ENCODE measurements at places on chromosomes 1 and 21.

DNA sequence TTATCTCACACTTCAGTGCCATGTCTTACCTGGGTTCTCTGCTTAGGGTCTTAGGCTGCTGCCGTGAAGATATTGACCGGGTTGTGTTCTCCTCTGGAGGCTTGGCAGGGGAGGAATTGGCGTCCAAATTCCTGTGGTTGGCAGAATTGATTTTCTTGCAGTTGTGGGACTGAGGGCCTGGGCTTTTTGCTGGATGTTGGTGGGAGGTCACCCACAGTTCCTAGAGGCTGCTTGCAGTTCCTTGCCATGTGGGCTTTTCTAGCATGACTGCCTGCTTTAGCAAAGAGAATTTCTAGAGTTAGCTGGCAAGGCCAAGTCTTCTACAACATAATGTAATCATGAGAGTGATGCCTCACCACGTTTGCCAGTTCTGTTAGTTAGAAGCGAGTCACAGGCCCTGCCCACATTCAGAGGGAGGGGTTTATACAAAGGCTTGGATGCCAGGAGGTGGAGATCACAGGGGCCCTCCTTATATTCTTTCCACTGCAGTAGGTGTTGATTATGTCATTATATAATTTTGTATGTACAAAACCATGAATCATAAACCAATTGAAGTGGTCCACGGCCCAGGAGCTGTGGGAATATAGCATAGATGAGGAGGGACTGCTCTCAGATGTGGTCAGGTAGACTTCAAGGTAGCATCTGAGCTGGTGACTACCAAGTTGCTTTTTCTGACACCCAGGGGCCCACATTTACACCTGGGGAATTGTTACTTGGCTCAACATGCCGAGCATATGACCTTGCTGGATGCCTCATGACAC is 6.6 kb downstream of the UBL4B start:
- peak; percentile 47 for DNase-seq

DNA sequence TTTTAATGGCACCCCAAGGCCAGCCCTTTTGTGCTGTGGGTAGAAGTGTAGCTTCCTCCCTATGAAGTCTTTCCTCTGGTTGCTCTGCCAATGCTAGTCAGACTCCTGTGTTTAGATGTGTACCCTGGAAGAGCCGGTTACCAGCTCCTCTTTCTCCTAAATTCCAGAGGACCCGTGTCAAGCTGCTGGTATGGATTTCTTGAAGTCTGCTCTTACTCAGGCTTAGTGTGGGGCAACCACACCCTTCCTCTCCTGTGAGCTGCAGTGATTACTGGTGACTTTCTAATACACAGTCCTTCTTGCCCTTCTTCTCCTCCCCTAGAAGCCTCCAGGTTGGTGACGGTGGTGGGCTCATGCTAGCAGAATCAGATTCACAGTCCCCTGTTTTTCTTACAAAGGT is 74.1 kb upstream of the AKT3 start:
- DNase-seq, result no peak

DNA sequence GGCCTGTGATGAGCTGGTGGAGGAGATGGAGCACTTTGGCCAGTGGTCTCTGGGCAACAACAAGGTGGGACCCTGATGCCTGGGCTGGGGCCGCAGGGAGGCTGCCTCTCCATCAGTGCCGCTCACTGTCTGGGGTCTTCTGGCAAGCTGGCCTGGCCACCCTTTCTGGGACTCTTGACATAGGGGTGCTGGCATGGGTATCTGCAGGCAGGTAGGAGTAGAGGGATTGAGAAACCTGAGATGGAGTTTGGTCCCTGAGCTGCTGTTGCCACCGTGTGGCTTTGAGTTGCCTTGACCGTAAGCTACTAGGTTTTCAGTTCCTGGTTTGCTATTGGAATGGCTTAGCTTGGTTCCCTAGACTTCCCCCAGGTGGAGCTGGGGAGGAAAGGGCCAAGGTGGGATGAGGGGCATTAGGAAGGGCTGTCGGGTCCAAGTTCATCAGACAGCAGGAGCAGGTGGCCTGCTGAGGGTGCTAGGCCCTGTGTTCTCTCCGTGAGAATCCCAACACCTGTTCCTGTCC is 13.2 kb upstream of the MFN2 start:
- DNase-seq, result no peak

- no peak for DNase-seq
Measured at GRCh38 chr1:211591980-211592493, 13.1 kb upstream of the SLC30A1 start.

GRCh38 chr1:25858494-25858893 is 763 bp downstream of the AUNIP start:
- no peak for DNase-seq

- DNase-seq, result no peak
Measured at GRCh38 chr1:28122183-28122582, 33.8 kb upstream of the EYA3 start.

DNA sequence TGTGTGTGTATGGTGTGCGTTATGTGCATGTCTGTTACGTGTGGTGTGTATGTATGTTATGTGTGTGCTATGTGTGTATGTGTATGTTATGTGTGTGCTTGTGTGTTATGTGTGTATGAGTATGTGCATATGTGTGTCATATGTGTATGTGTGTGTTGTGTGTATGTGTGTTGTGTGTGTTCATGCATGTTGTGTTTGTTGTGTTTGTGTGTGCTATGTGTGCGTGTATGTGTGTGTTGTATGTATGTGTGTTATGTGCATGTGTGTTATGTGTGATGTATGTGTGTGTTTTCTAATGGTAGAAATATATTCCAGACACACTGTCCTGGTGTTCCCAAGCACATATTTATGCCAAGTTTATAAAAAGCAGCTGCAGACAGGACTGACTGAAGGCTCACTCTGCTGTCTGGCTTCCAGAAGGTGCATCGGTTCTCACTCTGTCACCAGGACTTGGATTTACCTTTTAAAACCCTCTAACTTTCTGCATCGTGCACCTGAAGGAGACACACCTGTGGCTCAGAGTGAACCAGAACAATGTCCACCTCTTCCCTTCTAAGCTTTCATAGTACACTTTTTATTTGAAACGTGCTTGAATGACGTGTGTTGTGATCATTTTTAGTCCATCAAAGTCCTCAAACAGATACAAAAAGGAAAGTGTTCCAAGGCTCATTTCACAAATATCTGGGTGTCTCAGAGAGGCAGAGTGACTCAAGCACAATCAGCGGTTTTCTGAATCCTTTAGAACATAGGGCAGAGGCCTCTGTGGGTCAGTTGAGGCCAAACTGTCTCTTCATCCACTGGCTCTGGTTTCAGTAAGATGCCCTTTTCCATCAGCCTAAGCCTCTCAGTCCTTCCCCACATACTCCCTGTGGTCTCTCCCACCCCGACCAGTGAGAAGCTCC is 49.9 kb downstream of the TOMM20 start:
- no peak for DNase-seq

DNA sequence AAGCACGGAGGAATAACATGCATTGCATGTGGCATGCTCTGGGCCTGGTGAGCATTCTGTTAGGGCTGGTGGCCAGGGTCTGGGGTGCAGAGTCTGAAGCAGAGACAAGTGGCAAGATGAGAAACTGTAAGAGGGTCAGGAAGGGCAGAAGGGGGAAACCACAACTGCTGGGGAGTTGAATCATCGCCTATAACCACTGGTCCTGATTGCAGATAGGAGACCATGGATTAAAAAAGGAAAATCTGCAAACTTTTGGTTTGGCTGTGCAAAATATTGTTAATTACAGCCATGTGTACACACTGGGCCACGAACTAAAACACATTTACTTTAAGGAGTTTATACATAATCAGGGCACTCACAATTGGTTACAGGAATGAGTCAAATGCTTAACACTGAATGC is 76.6 kb downstream of the TGFBR3 start:
- no peak for DNase-seq

- DNase-seq, result no peak
Measured at GRCh38 chr1:15850471-15851001, 3.0 kb downstream of the SPEN start.

DNA sequence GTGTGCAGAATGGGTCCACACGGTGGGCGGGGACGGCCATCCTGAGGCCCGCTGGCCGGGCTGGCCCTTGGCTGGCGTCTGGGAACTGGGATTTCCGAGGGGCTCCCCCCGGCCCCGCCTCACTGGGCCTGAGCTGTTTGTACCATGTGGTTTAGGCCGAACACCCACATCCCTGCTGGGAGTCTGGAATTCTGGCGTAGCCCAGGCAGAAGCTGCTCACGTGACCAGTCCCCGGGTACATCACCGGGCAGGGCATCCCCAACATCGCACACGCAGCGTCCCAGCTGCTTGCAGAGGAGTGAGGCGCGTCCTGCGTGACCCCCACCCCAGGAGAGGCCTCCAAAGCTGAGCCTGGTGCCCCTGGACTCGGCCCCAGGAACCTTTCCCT is 2.1 kb downstream of the KRTAP10-7 start:
- no peak for DNase-seq

GRCh38 chr1:87457408-87457807 is 128.7 kb downstream of the LMO4 start:
- DNase-seq, result no peak

DNA sequence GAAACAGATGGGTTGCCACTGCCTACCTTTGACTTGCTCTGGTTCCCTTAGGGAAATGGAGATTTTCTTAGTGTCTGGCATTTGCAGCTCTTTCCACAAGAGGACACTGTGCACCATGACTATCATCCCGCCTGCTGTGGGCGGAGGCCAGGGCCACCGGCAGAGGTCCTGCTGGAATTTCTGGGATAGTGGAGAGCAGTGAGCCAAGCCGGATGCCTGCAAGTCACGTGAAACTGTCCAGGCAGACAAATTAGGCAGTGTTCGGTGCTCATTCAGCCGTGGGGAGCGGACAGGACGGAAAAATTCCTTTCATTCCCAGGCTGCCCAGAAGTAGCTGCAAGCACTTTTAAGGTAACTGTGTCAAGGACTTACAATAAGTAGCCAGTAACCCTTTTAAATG is 43.4 kb downstream of the IGSF5 start:
- DNase-seq, result no peak

DNA sequence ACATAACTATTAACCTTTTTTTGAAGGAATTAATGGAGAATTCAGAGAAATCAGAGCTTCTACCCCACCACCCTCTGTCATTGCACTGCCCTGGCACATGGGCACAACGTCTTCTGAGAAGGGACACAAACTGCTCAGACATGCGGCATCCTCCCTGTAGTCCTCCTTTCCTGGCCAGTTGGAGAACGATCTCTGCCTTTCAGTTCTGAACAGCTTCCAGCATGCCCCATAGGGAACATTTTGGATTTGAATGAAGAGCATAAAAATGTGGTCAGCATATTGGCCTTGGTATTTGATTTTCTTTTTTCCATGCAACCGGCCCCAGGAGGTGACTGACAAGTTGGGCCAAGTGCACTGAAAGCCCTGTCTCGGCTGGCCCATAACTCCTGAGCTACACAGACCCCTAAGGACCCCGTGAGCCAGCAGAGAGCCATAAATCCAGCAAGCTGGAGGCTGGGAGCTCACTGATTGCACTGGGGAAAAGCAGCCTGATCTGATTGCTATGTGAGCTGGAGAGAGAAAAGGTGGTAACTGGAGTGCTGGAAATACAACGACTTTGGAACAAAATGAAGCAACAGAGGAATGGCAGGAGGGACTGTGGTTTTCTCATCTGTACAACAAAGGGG is 10.9 kb upstream of the BLACAT1 start:
- no peak for DNase-seq

DNA sequence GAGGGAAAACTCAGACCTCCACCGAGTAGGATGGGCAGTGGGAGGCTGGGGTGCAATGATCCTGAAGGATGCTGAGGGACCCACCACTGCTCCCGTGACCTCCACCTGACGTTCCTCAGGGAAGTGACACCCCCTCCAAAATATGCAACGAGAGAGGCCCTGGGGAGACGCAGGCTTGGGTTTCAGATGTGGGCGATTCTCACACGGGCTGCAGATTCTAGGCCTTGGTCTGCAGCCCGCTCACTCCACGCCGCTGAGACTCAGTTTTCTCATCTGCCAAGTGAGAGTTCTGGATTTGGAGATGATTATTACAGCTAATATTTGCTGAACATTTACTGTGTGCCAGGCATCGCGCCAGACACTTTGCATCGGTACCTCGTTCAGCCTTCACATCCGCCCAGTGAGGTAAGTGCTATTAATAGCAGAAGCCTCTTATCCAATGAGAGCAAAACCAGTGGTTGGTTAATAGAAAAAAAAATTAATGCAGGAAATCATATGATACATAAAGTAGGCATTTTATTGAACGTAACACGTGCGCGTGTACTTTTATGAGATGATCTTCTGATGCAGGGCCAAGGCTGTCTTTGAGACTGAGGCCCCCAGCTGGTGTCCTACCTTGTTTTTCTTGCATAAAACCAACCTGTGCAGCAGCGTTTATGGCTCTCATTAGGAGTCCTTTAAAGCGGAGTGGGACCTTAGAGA is 102.0 kb upstream of the RUNX3 start:
- DNase-seq, result peak; percentile 27

GRCh38 chr1:22176258-22176657 is 33.4 kb upstream of the WNT4 start:
- DNase-seq, result peak; percentile 41

GRCh38 chr1:94000510-94001282 is 91.5 kb upstream of the GCLM start:
- no peak for DNase-seq

GRCh38 chr1:983798-984475 is 2.0 kb upstream of the PERM1 start:
- DNase-seq, result peak; percentile 65

GRCh38 chr21:37815893-37816292 is 100.4 kb downstream of the KCNJ6 start:
- no peak for DNase-seq

DNA sequence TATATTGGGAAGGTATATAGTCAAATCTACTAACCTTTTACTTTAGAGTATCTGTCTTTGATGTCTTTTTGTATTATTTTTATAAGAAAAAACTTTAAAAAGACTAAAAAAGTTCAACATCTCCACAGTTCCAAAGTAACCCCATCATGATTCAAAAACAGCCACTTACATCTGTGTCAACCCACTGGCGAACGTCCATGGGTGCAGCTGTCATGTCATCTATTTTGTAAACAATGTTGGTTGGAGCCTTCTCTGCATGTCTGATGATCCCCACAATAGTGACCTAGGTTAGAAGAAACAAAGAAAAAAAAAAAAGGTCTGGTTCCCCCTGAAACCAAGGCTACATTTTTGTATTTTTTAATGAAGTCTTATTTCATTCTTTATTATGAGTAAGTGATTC is 28.0 kb upstream of the SMPDL3B start:
- DNase-seq, result no peak

- DNase-seq, result peak; percentile 16
Measured at GRCh38 chr21:34072145-34073031, 990 bp upstream of the MRPS6 start.

- no peak for DNase-seq
Measured at GRCh38 chr1:152739841-152740240, 18.0 kb upstream of the KPRP start.
